ENCODE measurements at places on chromosomes 7 and 10.

- DNase-seq, result no peak
Measured at GRCh38 chr10:118842843-118843624, 88.3 kb upstream of the CACUL1 start.

- DNase-seq, result no peak
Measured at GRCh38 chr10:51879238-51879637, 179.8 kb upstream of the CSTF2T start.

- DNase-seq, result no peak
Measured at GRCh38 chr7:6234384-6234783, 38.0 kb downstream of the CYTH3 start.

GRCh38 chr7:68537051-68537773 is 1061.1 kb upstream of the AUTS2 start:
- no peak for DNase-seq

DNA sequence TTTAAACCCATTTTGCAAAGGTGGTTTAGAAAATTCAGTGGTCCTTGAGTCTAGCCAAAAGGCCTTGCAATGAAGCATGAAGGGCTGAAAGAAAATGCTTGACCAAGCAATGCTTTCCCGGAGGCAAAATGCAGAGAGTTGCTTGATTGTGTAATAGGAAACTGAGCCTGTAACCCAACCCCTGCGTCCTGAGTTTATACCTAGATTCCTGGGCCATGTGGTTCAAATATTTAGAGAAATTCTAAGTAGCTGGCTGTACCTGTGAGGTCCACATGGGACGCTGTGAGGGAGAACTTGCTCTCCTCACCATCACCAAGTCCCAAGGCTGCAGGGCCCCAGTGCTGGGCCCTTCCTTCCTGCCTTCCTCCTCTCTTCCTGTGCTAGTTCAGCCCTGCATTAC is 45.7 kb downstream of the CXCL12 start:
- DNase-seq, result no peak

DNA sequence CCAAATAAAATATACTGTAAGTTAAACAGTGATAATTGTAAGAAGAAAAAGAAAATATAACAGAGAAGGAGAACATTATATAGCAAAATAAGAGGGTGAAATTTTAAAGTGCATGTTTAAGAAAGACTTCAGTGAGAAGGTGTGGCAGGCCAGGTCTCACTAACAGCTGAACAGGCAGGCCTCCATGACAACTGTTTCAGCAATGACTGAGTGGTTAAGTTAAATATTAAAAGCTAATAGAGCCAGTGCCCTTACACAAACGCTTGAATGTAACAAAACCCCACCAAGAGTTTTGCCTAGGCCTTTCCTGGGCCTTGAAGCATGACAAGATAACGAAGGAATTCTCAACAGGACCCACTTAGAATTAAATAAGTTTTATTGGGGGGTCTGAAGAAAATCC is 32.6 kb downstream of the CFAP43 start:
- no peak for DNase-seq

- no peak for DNase-seq
Measured at GRCh38 chr10:16986406-16987205, 143.0 kb downstream of the CUBN start.

DNA sequence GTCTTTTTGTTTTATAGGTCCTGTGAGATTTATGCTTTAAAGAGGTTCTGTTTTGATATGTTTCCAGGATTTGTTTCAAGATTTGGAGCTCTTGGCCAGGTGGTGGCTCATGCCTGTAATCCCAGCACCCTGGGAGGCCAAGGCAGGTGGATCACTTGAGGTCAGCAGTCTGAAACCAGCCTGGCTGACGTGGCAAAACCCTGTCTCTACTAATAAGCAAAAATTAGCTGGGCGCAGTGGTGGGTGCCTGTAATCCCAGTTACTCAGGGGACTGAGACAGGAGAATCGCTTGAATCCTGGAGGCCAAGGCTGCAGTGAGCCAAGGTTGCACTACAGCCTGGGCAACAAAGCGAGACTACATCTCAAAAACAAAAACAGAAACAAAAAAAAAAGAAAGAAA is 8.3 kb upstream of the HYAL4 start:
- DNase-seq, result no peak

- no peak for DNase-seq
Measured at GRCh38 chr7:11191574-11192220, 218.0 kb downstream of the PHF14 start.

GRCh38 chr7:27606270-27607209 is 56.1 kb downstream of the HIBADH start:
- no peak for DNase-seq

GRCh38 chr7:39721345-39721744 is 98.0 kb downstream of the RALA start:
- no peak for DNase-seq

- DNase-seq, result no peak
Measured at GRCh38 chr7:128303643-128304042, 40.1 kb downstream of the RBM28 start.

DNA sequence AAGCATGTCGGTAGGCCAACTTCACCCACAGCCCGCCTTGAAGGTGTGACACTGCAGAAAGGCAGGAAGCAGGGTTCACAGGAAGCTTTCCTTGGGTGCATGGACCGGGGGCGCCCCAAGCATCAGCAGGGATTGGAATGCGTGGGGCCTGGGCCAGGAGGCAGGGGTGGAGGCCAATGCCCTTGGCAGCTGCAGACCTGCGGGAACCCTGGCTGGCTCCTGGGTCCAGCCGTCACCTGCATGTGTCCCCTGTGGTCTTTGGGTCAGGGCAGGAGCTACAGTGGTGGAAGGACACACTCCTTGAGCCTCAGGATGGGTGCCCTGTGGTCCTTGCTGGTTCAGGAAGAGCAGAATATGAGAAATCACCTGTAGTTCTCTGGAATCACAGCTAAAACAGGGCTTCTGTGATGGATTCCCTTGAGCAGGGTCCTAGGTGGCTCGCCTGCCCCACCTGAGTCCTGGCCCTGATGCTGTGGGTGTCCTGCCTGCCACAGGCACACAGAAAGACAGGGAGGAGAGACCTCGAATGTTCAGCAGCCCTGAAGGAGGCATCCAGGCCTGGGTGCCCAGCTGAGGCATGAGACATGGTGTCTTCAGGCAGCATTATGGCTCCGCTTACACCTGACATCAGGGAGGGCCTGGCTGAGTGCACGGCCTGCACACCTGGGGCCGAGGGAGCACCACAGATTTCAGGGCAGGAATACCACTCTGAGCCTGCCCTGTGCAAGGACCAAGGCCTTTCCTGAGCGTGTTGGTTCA is 15.1 kb downstream of the ANTXRL start:
- DNase-seq, result no peak

- no peak for DNase-seq
Measured at GRCh38 chr7:98232799-98233198, 19.2 kb downstream of the TECPR1 start.

DNA sequence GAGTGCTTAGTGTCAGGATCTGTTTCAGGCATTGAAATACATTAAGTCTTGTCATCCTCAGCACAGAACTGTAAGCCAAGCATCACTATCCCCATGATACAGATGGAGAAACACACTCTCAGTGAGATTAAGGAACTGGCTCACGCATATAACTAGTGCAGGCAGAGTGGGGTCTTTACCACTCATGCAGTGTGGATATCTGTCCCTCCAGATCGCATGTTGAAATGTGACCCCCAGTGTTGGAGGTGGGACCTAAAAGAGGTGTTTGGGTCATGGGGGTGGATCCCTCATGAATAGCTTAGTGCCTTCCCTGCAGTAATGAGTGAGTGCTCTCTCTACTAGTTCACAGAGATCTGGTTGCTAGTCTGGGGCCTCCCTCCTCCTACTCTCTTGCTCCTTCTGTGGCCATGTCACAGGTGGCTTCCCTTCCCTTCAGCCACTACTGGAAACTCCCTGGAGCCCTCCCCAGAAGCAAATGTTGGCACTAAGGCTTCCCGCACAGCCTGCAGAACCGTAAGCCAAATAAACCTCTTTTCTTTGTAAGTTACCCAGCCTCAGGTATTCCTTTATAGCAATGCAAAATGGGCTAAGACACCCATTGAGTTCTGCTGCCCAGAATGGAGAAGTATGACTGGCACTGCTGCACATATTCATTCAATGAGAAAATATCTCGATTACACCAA is 31.8 kb upstream of the MSMB start:
- DNase-seq, result no peak

DNA sequence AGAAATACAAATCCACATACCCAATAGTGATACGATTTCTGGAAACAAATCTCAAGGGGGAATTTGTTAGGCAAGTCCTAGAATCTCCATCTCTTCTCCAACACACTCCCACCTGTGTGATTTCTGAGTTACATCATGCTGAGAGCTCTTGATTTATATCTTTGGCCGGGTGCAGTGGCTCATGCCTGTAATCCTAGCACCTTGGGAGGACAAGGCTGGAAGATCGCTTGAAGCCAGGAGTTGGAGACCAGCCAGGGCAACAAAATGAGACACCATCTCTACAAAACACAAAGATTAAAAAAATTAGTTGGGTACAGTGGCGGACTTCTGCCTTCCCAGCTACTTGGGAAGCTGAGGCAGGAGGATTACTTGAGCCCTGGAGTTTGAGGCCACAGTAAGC is 1.5 kb upstream of the MTPN start:
- no peak for DNase-seq

- no peak for DNase-seq
Measured at GRCh38 chr10:100109670-100110069, 28.0 kb upstream of the CPN1 start.

- no peak for DNase-seq
Measured at GRCh38 chr7:127950233-127950935, 80.9 kb downstream of the LRRC4 start.

- DNase-seq, result no peak
Measured at GRCh38 chr7:138116141-138116540, 39.9 kb downstream of the AKR1D1 start.

- DNase-seq, result no peak
Measured at GRCh38 chr10:116690356-116691322, 51.7 kb downstream of the HSPA12A start.

GRCh38 chr7:28024786-28025334 is 155.7 kb downstream of the JAZF1 start:
- no peak for DNase-seq

DNA sequence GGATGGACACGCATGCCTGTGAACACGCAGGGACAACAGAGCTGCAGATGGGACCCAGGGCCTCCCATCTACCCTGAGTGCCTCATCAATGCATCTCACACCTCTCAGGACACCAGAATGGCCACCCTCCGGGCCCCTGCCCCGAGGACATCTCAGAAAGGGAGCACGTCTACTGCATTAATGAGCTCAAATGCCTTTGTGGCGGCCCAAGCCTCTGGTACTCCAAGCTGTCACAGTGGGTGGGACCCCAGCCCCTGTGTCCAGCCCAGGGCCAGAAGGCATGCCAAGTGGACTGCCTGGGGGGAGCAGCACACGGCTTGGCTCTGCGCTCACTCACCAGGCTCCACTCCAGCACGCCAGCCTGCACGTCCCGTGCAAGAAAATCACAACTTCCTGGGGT is 52.0 kb downstream of the TCERG1L start:
- no peak for DNase-seq

DNA sequence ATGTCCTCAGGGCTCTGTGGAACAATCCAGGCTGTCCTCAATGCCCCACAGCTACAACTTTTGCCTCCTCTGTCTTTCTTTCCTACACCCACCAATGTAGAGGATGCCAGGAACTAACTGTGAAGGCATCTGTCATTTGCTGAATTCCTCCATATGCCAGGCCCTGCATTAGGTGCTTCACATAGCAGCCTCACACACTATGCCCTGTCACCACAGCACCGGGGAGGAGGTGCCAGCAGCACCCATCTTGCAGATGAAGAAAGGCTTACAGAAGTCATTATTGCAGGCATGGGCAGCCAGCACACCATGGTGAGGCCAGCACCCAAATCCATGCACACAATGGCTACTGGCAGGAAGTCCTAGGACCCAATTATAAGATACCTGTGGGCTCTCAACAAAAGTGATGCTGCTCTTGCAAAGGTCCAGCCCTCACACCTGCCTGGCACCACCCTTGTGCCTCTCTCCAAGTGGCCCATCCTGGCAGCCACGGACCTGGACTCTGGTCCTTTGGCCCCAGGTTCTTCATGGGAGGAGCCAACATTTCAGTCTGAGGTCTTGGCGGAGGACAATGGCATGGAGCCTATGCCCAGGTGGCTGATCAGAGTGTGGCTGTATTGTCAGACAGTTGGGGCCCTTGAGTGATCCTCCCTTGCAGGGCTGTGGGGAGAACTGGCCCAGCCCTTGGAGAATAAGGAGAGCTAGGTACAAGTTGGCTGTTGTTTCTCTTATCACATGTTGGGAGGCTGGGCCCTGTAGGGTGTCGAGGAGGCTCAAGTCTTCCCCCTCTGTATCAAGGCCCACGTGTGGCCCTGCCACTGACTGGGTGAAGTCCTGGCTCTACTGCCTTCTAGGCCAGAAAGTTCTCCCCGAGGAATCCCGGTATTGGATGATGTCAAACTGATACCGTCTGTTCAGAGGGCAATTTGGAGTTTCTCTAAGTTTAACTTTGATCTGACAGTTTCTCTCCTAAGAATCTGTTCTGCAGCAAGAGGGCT is 14.4 kb upstream of the MYL7 start:
- no peak for DNase-seq

DNA sequence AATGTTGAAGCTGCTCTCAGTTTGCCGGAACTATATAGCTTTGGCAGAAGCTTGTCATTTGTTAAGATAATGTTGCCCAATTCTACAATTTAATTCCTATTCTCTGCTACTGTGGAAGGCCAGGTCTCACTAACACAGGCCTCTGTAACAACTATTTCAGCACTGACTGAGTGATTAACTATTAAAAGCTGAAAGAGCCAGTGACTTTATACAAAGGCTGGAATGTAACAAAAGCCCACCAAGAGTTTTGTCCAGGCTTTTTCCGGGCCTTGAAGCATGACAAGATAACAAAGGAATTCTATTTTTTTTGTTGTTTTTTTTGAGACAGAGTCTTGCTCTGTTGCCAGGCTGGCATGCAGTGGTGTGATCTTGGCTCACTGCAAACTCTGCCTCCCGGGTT is 795.6 kb downstream of the PHTF2 start:
- no peak for DNase-seq

GRCh38 chr7:128947854-128948253 is 10.1 kb downstream of the IRF5 start:
- DNase-seq, result no peak

DNA sequence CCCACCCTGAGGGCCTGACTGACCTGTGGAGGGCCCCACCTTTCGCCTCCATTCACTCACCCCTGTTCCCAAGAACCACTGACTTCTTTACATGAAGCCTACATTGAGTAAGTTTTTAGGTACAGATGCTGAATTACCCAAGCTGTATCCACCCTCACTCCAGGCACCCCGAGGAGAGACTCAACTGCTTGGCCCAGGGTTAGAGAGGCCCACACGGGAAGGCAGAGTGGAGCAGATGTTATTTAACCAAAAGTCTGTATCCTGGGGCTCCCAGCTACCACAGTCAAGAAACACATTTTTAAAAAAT is 213.1 kb upstream of the FRMD4A start:
- DNase-seq, result no peak

- DNase-seq, result no peak
Measured at GRCh38 chr10:24814568-24815313, 91.1 kb upstream of the ARHGAP21 start.

DNA sequence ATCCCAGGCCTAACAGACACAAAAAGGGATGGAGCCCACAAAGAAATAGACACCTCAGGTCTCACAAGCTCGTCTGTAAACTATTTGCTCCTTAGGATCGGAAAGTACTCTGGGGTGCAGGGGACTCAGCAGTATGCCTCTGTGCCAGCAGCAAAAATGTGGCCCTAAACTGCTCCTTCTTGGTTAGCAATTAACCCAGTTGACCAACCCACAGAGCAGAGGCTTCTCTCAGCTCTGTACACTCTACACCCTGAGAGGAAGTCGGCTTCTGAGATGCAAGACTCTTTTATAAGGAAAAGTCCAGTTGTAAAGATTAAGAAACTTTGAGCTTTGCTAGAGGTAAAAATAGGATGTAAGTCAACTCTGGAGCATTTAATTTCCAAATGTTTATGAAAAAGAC is 156.3 kb upstream of the PRSS58 start:
- DNase-seq, result no peak

GRCh38 chr7:24249266-24249665 is 34.7 kb upstream of the NPY start:
- DNase-seq, result no peak

Measured in activated effector memory CD4-positive, alpha-beta T cell treated with Interleukin-2 at 50 U/mL for 16 hours (primary cell).